ENCODE measurements at places on chromosomes 6 and 20. TPM values are rescaled to one million over a fixed set of nuclear protein-coding genes. Genes with fewer than 3 reads are reported as not detected.

Gene ZSCAN23
- 1.3 TPM for total RNA-seq

Gene CYP24A1
- 0.58 TPM for total RNA-seq

Gene CST2
- total RNA-seq, result not detected

Gene DDX43
- 1.3 TPM for total RNA-seq

DNA sequence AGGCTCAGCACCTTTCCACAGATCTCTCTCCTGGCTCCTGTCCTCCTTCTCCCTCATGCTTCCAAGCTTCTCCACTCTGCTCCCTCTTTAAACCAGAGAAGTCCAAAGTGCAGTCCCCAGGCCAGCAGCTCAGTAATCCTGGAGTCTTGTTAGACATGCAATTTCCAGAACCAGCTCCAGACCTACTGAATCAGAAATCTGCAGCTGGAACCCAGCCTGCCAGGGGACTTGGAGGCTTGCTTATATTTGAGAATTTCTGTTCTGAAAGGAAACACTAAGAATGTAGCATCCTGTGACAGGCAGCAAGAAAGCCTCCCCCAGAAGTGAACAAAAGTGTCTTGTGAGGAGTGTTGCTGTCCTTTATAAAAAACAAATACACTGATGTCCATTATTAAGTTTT lies 438.1 kb downstream of the BCKDHB start:
- no peak overlapping the region for H3K27ac ChIP-seq
- no peaks in the 10 kb centered on the region for H3K36me3 ChIP-seq
- H3K4me3 ChIP-seq, result no peak overlapping the region
- peaks cover 5% of the 10 kb centered on the region for H3K27me3 ChIP-seq
- DNase-seq, result no peak
- H3K4me1 ChIP-seq, result no peaks in the 10 kb centered on the region

GRCh38 chr6:86070151-86070550 lies 427.5 kb upstream of the SYNCRIP start:
- H3K4me1 ChIP-seq, result no peaks in the 10 kb centered on the region
- no peaks in the 10 kb centered on the region for H3K36me3 ChIP-seq
- no peak for DNase-seq
- no peak overlapping the region for H3K27ac ChIP-seq

- no peak overlapping the region for H3K4me3 ChIP-seq
- peaks cover 24% of the 10 kb centered on the region for H3K27me3 ChIP-seq
- no peak for DNase-seq
Measured at GRCh38 chr6:3902871-3903648, 53.9 kb downstream of the FAM50B start.

- no peak overlapping the region for H3K4me3 ChIP-seq
- peaks cover 4% of the 10 kb centered on the region for H3K36me3 ChIP-seq
- DNase-seq, result peak; percentile 1
- no peaks in the 10 kb centered on the region for H3K4me1 ChIP-seq
- H3K27me3 ChIP-seq, result no peaks in the 10 kb centered on the region
Measured at GRCh38 chr6:43196337-43196736, 14.3 kb downstream of the CUL9 start.

GRCh38 chr20:53635221-53635620 lies 41.6 kb upstream of the ZNF217 start:
- DNase-seq, result no peak
- H3K4me1 ChIP-seq, result peaks cover 29% of the 10 kb centered on the region
- peak overlapping the region; percentile 58 for H3K27ac ChIP-seq

GRCh38 chr6:38350942-38351341 lies 288.8 kb downstream of the BTBD9 start:
- DNase-seq, result no peak
- peaks cover 2% of the 10 kb centered on the region for H3K4me1 ChIP-seq
- no peak overlapping the region for H3K4me3 ChIP-seq
- no peaks in the 10 kb centered on the region for H3K36me3 ChIP-seq

- H3K27ac ChIP-seq, result peak overlapping the region; percentile 90
- H3K4me3 ChIP-seq, result peak overlapping the region; percentile 92
- H3K36me3 ChIP-seq, result peaks cover 6% of the 10 kb centered on the region
- DNase-seq, result no peak
Measured at GRCh38 chr20:33400812-33401183, 521 bp downstream of the CDK5RAP1 start.

GRCh38 chr6:10999994-11000393 lies 44.1 kb downstream of the ELOVL2 start:
- H3K36me3 ChIP-seq, result no peaks in the 10 kb centered on the region
- H3K27me3 ChIP-seq, result peaks cover 16% of the 10 kb centered on the region
- H3K4me3 ChIP-seq, result no peak overlapping the region
- no peak overlapping the region for H3K27ac ChIP-seq
- DNase-seq, result no peak
- H3K4me1 ChIP-seq, result no peaks in the 10 kb centered on the region

GRCh38 chr6:103729658-103730057 lies 1130.1 kb downstream of the HACE1 start:
- no peak overlapping the region for H3K4me3 ChIP-seq
- no peak for DNase-seq
- H3K27ac ChIP-seq, result no peak overlapping the region
- no peaks in the 10 kb centered on the region for H3K27me3 ChIP-seq
- no peaks in the 10 kb centered on the region for H3K4me1 ChIP-seq
- H3K36me3 ChIP-seq, result no peaks in the 10 kb centered on the region

- H3K36me3 ChIP-seq, result peaks cover 21% of the 10 kb centered on the region
- H3K27ac ChIP-seq, result no peak overlapping the region
- DNase-seq, result no peak
- no peak overlapping the region for H3K4me3 ChIP-seq
- peaks cover 5% of the 10 kb centered on the region for H3K27me3 ChIP-seq
- peaks cover 46% of the 10 kb centered on the region for H3K4me1 ChIP-seq
Measured at GRCh38 chr6:6559994-6560570, 28.4 kb upstream of the LY86 start.

GRCh38 chr6:15329197-15329671 lies 83.4 kb downstream of the JARID2 start:
- peaks cover 9% of the 10 kb centered on the region for H3K36me3 ChIP-seq
- H3K27me3 ChIP-seq, result no peaks in the 10 kb centered on the region
- no peak for DNase-seq
- peaks cover 72% of the 10 kb centered on the region for H3K4me1 ChIP-seq
- peak overlapping the region; percentile 63 for H3K4me3 ChIP-seq
- peak overlapping the region; percentile 66 for H3K27ac ChIP-seq

GRCh38 chr6:156852147-156852857 lies 75.1 kb downstream of the ARID1B start:
- no peak overlapping the region for H3K27ac ChIP-seq
- no peak overlapping the region for H3K4me3 ChIP-seq
- no peaks in the 10 kb centered on the region for H3K36me3 ChIP-seq
- H3K4me1 ChIP-seq, result peaks cover 27% of the 10 kb centered on the region
- no peak for DNase-seq
- no peaks in the 10 kb centered on the region for H3K27me3 ChIP-seq

DNA sequence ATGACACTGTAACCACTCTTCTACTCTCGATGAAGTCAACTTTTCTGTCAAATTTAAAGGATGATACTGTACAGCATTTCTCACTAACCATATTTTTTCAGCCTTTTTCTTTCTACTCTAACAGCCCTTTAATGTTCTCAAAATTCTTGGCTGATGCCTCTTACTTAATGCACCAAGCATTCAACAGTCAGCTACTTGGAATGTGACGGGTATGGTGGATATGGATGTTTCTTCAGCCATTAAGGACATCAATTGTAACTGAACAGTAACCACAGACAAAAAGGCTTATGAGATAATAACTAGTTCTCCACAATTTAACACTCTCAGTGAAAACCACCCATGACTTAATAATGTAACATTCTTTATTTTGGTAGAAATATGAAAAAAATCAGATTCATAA lies 467.2 kb upstream of the ZNF337 start:
- H3K27me3 ChIP-seq, result peaks cover 4% of the 10 kb centered on the region
- H3K4me1 ChIP-seq, result no peaks in the 10 kb centered on the region
- no peak overlapping the region for H3K27ac ChIP-seq
- no peak overlapping the region for H3K4me3 ChIP-seq
- no peak for DNase-seq

- no peak for DNase-seq
- H3K4me3 ChIP-seq, result no peak overlapping the region
- H3K27me3 ChIP-seq, result no peaks in the 10 kb centered on the region
- H3K27ac ChIP-seq, result no peak overlapping the region
- peaks cover 14% of the 10 kb centered on the region for H3K4me1 ChIP-seq
Measured at GRCh38 chr6:108966251-108966650, 118.0 kb downstream of the ARMC2 start.

GRCh38 chr6:130366107-130367005 lies 539 bp downstream of the TMEM200A start:
- DNase-seq, result peak; percentile 52
- H3K4me1 ChIP-seq, result peaks cover 11% of the 10 kb centered on the region
- no peak overlapping the region for H3K27ac ChIP-seq
- H3K36me3 ChIP-seq, result no peaks in the 10 kb centered on the region

GRCh38 chr6:135141728-135142127 lies 39.4 kb upstream of the MYB start:
- no peak overlapping the region for H3K4me3 ChIP-seq
- H3K36me3 ChIP-seq, result no peaks in the 10 kb centered on the region
- H3K27me3 ChIP-seq, result no peaks in the 10 kb centered on the region
- H3K4me1 ChIP-seq, result peaks cover 38% of the 10 kb centered on the region
- peak overlapping the region; percentile 62 for H3K27ac ChIP-seq

DNA sequence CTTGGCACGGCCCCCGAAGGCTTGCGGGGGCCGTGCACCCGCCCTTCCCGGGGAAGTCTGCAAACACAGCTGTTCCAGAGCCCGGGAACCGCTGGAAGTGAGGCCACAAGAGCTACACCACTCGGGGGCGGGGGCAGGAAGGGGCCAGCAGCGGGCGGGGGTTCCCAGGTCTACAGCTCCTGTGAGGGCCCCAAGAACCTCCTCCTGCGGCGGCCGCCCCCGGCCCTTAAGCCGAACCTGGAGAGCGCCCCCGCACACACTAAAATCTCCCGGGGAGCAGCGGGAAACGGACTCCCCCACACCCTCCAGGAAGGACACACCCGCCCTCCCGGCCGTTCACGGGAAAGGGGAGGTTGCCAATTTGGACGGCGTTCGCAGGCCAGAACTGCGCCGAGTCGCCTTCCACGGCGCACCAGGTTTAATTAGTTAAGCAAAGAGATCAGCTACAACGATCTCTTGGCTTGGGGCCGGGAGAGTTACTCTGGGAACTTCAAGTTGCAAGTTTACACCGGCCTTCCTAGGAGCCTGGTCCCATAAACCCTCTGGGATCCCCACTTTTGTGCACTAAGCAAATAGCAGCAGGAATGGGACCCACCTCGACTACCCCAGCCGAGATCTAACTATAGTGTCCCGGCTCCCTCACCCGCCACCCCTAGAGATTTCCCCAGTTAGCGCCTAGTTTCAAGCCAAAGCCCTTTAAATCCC lies 1.7 kb downstream of the JAG1 start:
- DNase-seq, result peak; percentile 42
- peak overlapping the region; percentile 65 for H3K27ac ChIP-seq
- H3K36me3 ChIP-seq, result no peaks in the 10 kb centered on the region
- H3K27me3 ChIP-seq, result peaks cover 42% of the 10 kb centered on the region
- peaks cover 18% of the 10 kb centered on the region for H3K4me1 ChIP-seq

DNA sequence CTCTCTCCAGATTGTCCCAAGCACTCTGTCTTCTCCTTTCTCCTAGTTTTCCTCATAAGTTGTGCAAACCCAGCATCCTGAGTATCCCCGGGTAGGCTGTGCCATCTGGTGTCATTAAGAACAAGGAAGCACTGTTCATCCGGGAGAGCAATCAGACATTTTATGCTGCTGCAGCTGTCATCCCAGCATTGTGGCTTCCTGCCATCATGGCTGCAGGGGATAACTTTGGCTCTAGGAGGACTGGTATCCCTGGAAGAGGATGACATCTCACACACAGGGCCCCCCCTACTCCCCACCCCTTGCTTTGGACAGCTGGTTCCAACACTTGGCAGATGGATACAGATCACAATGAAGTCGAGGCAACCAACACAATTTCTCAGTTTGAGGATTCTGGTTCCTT lies 1195.1 kb upstream of the MAP3K7 start:
- H3K27ac ChIP-seq, result no peak overlapping the region
- no peaks in the 10 kb centered on the region for H3K36me3 ChIP-seq
- H3K27me3 ChIP-seq, result no peaks in the 10 kb centered on the region
- no peak overlapping the region for H3K4me3 ChIP-seq

DNA sequence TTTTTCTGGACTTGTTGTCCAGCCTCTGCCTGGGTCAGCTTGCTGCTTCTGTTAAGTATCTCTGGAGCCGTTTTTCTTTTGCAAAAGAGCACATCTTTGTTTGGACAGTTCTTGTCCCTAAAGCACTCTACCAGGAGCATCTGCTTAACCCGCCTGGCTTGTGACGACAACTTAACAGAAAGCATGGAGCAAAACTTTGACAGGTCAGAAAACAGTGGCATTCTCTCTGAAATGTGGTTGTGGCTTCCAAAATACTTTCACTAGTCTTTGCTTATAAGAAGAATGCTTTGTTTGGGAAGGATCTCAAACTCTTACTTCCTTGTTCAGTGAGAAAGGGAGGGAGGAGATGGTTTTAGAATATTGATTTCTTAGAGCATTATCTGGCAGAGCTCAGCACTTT lies 47.6 kb downstream of the CD109 start:
- no peak overlapping the region for H3K4me3 ChIP-seq
- H3K27ac ChIP-seq, result no peak overlapping the region
- H3K4me1 ChIP-seq, result no peaks in the 10 kb centered on the region
- no peaks in the 10 kb centered on the region for H3K27me3 ChIP-seq

DNA sequence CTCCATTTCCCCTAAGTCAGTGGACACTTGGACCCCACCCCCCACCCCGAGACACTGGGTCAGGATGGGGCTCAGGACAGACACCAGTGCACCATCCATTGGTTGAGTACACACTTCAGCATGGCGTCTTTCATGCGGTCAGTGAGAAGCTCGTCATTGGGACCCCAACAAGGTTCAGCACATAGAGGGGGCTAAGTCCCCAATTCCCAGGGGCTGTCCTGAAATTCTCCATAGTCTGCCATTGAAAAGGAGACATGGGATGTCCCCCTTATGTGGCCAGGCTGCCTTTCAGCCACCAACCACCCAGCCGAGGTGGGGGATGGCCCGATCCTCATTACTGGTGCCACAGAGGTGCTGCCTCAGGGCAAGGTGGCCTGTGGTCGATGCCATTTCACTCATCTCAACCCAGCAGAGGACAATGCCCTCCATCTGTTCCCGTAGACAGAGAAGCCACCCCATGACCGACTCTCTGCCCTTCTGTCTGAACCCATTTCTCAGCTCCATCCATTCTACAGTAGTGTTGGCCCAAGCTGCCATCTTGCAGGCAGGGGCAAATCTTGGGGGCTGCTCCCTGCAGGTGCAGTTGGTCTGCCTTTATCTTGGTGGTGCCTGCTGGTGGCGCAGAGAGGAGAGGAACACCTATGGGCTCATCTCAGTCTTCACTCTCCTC lies 37.4 kb downstream of the PRR18 start:
- H3K4me3 ChIP-seq, result no peak overlapping the region
- H3K4me1 ChIP-seq, result peaks cover 2% of the 10 kb centered on the region
- no peak overlapping the region for H3K27ac ChIP-seq
- DNase-seq, result no peak
- peaks cover 11% of the 10 kb centered on the region for H3K27me3 ChIP-seq

GRCh38 chr20:31861135-31861384 lies 9.3 kb downstream of the DUSP15 start:
- no peaks in the 10 kb centered on the region for H3K36me3 ChIP-seq
- no peak overlapping the region for H3K27ac ChIP-seq
